ENCODE measurements at places on chromosomes 6 and 20. TPM values are rescaled to one million over a fixed set of nuclear protein-coding genes. Genes with fewer than 3 reads are reported as not detected.

The MICB gene
- total RNA-seq: 5.3 TPM

The OR2H1 gene
- not detected for total RNA-seq

The MEP1A gene
- not detected for total RNA-seq

The LPA gene
- 0.21 TPM for total RNA-seq

The BPIFB4 gene
- total RNA-seq: not detected

The SLC17A1 gene
- total RNA-seq: not detected

The BPIFB2 gene
- not detected for total RNA-seq

The SNAI1 gene
- total RNA-seq: 7.4 TPM
